ENCODE measurements at places on chromosomes 11 and 22.

- DNase-seq = peak; percentile 71
Observed at GRCh38 chr11:57641011-57641807, 8.5 kb downstream of the YPEL4 start.

DNA sequence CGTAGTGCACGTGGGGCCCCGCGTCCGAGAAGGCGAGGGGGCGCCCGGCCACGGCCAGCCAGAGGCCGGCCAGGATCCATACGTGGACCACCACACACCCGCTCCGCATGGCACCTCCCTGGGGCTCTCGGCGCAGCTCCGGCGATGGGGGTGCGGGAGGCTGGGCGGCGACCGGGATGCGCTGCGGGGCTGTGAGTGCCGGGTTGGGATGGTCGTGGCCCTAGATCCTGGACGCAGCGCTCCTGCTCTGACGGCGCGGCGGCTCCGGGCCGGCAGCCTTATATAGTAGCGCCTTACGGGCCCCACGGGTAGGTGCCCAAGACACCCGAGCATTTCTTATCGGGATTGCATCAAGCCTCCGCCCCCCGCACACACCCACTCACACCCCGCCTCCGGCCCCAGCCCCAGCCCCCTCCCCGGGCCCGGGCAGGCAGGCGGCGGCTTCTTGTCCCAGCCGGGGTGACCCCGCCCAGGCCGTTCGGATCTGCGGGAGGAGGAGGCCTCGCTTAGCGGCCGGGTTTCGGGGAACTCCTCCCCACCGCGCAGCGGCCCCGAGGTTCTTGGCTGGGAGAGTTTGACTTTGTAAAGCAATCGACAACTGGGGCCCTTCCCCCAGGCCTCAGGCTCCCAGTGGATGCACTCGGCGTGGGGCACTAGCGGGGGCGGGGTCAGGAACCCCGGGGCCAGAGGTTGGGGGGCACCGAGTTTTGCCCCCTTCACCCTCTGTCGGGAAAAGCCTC is at the start of gene FGF19:
Gene FGF19 (minus strand): TSS at position 255 of the 740 bp plus-strand sequence. CDS start 146 bp downstream, at position 109.
- no peak for DNase-seq

DNA sequence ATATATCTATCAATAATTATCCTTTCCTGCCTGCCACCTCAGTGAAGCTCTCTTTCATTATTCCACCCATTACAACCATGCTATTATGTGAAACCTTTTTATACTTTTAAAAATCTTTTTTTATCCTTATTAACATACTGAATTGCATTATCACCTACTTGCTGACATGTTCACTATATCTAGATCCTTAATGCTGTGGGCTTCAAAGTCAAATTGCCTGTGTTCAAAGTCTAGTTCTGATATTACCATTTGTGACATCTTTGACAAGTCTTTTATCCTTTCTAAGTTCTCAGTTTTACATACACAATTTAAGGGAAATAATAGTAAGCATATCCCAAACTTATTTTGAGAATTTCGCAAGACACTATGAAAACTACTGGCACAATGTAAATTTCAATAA is 2239.4 kb downstream of the LRRC4C start:
- DNase-seq = no peak

DNA sequence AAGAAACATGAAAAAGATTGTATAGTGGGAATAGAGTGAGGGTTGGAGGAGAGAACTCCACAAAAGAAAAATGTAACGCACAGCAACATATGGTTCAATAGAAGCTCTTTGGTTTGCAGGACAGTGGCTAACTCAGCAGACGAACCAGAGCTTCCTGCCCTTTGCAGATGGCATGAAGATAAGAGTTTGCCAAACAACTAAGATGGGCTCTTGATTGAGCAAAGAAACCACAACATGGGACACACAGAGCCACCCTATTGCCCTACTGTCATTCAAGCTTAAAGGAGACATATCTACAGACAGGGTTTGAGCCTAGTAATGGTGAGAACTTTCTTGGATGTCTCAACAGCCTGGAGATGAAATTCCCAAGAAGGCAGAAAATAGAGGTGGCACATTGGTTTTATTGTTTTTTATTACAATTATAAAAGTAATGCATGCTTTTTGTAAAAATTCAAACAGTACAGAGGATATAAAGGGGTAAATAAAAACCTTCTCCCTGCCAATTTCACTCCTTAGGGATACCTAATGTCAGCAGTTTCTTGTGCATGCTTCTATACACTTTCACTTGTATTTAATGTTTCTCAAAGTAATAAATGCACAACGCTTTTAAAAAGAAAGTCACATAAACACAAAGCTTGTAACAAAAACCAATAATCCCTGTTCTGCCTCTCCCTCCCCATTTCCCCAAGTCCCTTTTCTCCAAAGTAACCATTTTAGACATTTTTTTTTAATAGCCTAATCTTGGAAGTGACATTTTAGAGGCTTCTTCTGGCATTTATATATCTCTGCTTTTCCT is 63.7 kb downstream of the COPB1 start:
- no peak for DNase-seq

DNA sequence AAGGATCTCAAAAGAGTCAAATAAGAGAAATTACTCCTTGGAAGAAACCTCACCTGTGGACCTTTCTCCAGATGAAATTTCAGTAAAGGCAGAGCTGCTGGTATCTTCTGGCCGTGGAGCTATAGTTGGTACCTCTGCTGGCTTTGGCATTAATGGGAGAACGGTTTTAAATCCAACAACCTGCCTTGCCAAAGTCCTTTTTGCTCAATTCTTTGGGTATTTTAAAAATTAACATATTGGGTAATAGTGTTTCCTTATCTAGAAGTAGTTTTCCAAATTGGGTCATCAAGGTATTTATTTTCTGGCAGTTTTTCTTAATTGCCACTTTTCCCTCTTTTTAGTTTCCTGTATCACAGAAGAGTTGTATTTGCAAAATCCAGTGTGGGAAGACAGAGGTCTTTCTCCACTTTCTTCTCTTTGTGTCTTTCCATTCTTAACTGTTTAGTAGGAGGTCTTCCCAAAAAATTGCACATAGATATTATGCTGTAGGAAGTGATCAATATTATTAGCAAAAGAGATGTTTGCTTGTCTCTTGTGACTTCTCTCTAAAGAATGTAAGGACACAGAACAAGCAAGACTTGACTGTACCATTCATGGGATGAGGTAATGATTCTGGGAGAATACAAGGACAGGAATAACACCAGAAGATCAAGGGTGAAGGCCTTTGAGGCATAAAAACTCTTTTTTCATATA is at the start of gene SAA4:
Gene SAA4 (minus strand): TSS at position 139 of the 693 bp plus-strand sequence. CDS start 876 bp downstream, outside the sequence.
- DNase-seq = peak; percentile 37

GRCh38 chr22:30523646-30524489 is 18.4 kb upstream of the SEC14L4 start:
- no peak for DNase-seq

GRCh38 chr22:42327462-42328129 is 57.1 kb upstream of the TCF20 start:
- no peak for DNase-seq

- peak; percentile 50 for DNase-seq
Observed at GRCh38 chr11:29051935-29052334, 943.7 kb downstream of the METTL15 start.

DNA sequence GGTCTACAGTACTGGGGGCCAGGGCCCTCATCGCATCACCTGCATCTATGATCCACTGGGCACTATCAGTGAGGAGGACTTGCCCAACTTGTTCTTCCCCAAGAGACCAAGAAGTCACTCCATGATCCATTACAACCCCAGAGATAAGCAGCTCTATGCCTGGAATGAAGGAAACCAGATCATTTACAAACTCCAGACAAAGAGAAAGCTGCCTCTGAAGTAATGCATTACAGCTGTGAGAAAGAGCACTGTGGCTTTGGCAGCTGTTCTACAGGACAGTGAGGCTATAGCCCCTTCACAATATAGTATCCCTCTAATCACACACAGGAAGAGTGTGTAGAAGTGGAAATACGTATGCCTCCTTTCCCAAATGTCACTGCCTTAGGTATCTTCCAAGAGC is 3.8 kb upstream of the PPFIBP2 start:
- no peak for DNase-seq

DNA sequence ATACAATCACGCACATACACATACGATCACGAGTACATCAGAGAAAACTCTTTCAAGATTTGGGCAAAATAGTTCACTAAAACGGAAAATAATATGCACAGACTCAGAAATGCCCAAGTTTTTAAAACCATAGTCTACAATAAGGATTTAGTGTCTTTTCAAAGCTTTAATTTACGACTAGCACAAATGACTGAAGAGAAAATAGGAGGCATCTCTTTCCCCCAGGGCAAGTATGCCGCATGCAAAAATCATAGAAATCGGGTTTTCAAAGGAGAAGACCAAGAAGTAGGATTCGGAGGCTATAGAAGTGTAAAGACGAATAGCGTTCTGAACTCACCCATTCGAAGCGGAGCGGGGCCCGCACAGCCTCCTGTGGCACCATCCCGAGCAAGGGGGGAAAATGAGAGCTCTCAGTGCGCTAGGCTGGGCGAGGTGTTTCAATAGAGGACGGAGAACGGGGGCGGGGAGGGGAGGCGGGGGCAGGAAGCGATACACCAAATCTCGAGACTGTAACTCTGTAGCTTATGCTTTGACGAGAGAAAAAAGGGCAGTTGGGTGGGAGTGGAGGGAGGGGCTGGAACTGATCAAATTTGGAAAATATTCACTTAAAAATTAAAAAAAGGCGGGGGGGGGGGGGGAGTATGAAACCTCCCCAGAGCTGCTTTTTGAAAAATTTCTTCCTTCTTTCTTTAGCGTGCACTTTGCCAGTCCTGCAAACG is 15.8 kb downstream of the BLID start:
- peak; percentile 80 for DNase-seq

GRCh38 chr11:77386178-77386577 is 84.7 kb upstream of the GDPD4 start:
- no peak for DNase-seq
